WERI-Rb-1 (cell line): ENCODE measurements at places on chromosomes 16 and 17.

GRCh38 chr16:86258713-86259112, 251.6 kb upstream of the FOXF1 start:
- DNase-seq: no peak

GRCh38 chr16:4257646-4258556, 14.9 kb downstream of the TFAP4 start:
- no peak for DNase-seq

DNA sequence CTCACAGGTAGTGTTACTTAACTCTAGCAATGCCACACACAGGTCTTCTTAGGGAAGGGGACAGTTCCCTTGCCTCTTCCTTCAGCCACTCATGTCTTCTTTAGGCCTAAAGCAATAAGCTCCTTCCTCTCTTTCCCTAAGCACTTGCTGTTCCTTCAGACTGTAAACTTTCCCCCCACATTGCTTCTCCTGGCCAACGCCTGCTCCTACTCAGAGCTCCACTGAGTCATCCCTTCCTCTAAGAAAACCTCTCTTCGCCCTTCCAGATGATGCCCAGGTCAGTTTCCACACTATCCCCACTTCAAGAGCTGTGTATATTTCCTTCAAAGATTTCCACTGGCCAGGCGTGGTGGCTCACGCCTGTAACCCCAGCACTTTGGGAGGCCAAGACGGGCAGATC, 12.5 kb upstream of the EPOP start:
- no peak for DNase-seq

- no peak for DNase-seq
Measured at GRCh38 chr16:15925631-15926030, 23.8 kb upstream of the ABCC1 start.

DNA sequence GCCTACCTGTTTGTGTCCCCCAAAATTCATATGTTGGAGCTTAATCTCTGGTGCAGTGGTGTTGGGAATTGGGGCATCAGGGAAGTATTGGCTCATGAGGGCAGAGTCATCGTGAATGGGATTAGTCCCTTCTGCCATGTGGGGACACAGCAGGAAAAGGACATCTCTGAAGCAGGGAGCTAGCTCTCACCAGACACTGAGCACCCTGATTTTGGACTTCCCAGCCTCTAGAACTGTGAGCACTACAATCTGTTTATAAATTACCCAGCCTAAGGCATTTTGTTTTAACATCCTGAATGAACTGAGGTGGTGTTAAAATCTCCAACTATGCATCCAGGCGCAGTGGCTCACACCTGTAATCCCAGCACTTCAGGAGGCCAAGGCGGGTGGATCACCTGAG, 206.0 kb downstream of the SEC14L1 start:
- peak; percentile 6 for DNase-seq

- no peak for DNase-seq
Measured at GRCh38 chr17:18028114-18028951, 10.6 kb downstream of the ATPAF2 start.

DNA sequence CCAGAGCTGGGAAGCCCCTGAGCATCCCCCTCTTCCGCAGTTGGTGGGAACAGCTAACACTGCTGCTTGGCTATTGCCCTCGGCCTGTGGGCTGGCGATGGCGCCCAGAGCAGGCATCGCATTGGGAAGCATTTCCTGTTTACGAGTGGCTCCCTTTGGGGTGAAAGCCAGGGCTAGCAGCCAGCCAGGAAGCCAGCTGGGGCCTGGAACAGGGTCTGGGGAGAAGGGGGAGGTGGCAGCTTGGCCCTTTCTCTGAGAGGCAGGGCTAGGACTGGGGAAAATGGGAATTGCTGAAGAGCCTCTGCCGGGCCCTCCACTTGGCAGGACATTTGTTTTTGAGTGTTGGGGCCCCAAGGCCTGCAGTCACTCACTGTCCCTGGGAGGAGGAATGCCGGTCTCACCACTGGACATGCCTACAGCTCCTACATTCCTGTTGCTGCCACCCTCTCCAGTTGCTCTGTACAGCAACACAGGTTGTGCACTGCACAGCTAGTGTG, 2.4 kb upstream of the MTSS2 start:
- no peak for DNase-seq

GRCh38 chr17:48753794-48754499, 25.4 kb upstream of the HOXB13 start:
- no peak for DNase-seq

GRCh38 chr17:59496178-59496577, 69.2 kb upstream of the DHX40 start:
- DNase-seq: no peak

- no peak for DNase-seq
Measured at GRCh38 chr16:66167564-66168291, 198.8 kb upstream of the CDH5 start.

GRCh38 chr16:66054095-66054494, 312.4 kb upstream of the CDH5 start:
- DNase-seq: no peak

DNA sequence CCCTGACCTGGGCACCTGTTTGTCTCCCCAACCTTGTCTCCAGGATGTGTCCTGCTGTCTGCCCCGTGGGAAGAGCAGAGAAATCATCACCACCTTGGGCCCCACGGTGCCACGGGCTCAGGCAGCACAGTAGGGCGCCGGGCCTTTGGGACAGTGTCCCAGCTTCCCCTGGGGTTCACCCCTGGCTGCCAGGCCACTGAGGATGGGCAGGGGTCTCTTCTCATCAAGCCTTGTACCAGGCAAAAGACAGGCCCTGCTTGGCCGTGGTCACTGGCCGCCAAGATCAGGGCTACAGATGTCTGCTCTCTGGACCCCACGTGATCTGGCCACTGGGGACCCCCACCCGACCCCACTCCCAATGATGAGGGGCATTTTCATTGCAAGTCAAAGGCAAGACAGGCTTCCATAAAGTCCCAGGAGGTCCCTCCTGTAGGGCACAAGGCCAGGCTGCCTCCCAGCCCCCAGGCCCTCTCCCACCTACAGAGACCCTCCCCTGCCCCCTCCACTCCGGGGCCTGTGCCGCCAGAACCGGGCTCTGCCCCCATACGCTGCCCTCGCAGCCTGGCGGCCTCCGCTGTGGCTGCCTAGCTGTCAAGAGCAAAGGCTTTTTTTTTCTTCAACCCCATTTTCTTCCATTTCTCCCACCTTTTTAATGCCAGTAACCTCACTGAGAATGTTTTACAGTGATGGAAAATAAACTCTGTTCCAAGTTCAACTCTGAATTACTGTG, 14.5 kb downstream of the DNAAF8 start:
- no peak for DNase-seq

DNA sequence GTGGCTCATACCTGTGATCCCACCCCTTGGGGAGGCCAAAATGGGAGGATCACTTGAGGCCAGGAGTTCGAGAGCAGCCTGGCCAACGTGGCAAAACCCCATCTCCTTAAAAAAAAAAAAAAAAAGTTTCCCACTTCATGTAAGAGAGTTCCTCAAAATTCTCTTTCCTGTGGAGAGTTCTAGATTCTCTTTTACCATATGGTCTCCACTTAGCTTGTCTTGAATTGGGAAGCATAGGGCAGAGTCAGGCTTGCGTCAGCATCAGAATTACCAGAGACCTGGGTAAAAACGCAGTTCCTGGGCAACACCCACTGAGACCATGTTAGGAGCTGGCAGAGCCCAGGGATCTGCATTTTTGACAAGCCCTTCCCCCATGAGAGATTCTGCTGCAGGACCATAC, 158.4 kb downstream of the CCDC182 start:
- no peak for DNase-seq

DNA sequence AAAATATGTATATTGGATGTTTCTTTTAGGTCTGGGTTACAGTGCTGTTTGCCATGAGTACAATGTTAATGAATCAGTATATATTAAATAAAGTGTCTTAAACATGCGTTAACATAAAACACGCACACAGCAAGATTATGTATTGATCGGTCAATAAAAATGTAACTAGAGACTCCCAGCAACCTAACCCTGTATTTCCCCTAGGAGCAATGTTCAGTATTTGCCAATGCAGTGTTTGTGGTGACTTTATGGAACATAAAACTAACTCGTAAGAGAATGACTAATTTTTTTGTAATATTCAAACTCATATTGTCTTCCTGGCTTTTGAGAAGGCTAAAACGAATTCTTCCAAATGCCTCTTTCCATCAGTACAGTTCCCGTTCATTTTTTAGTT, 22.5 kb downstream of the PRKAR1A start:
- DNase-seq: no peak

GRCh38 chr17:32276171-32276601, 10.6 kb downstream of the RHBDL3 start:
- DNase-seq: no peak

- DNase-seq: no peak
Measured at GRCh38 chr16:65829076-65829475, 537.4 kb upstream of the CDH5 start.

DNA sequence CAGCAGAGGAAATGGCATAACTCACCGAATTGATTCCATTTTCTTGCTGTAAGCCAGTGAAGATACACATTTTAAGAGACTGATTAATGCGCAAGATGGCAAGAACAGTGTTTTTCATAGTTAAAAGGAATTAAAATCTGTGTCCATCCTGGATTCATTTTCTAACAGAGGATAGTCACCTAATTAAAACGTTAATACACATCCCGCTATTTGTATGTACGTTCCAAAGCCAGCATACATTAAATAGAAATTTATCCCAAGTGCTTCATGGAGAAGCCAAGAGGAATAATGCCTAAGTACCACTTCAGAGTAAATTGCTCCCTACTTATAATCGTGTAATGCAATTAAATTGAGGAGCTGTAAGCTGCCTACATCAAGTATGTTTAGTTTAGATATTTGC, 49.9 kb downstream of the RBFOX1 start:
- no peak for DNase-seq

DNA sequence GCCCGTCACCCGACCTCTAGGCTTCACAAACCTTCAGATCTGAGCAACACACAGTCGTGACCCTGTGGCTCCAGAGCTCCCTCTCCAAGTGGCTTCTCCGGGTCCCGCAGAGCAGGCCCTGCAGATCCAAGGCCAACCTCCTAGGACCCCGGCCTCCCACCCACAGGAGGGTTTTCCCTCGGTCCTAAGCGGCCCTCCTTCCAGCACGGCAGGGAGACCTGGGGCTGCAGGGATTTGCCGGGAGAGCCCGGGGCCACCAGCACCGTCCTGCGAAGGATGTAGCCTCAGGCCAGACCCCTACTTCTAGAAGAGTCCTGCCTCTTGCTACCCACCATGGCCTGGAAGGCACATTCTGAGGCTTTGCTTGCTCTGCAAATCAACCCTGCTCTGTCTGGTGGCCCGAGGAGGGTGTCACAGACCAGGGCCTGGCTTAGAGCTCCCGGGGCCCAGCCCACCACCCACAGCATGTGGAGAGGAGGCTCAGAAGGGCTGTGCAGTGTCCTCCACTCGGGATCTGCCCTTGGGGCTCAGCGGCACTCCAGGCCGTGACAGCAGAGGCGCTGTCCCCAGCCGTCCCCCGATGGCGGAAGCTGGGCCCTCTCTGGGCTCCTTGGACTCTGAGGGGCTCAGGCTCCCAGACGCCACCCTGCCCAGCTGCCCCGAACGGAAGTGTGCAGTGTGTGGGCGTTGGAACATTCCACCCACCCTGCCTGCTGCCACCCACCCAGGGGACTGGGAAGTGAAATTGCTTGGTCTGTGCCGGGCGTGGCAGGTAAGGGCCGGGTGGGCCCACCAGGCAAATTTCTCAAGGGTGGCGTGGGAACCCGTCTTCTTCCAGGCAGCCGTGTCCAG, 28.8 kb upstream of the ACSF3 start:
- DNase-seq: no peak

DNA sequence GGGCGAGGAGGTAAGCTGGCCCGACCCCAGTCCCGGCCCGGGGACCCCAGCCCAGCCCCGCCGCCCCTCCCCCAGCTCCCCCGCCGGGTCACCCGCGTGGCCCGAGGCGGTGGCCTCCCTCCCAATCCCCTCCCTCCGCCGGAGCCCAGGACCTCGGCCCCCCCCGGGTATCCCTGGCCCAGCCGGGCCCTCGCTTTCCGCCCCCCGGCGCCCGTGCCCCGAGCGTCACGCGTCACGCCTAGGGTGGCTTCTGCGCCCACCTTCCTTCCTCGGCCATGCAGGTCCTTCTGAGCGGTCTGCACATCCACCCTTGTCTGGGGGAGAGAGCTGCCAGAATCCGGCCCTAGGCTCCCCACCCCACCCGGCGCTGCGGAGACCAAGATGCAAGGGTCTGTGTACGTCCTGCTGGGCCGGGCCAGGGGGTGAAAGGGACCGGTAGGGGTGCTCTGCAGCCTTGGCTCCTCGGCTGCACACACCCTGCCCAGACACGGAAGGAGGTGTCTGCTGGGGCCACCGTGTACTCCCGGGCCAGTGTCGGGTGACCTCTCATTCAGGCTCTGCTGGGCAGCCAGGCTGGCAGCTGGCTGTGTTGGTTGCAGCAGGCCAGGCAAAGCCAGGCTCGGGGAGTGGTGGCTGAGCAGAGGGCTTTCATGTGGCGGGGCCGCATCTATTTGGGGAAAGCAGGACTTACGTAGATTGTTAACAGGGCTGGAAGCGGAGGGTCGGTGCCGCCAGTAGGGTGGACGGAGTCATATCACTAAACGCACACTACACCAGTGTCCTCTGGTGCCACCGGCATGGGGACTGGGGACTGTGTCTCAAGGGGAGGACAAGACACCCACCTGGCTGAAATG, 754 bp downstream of the RAB11FIP4 start:
- peak; percentile 37 for DNase-seq

- DNase-seq: no peak
Measured at GRCh38 chr17:10793816-10794215, 10.1 kb downstream of the TMEM238L start.

- DNase-seq: no peak
Measured at GRCh38 chr16:29909391-29909790, 9.1 kb downstream of the ASPHD1 start.

- peak; percentile 5 for DNase-seq
Measured at GRCh38 chr17:42286411-42287221, 1.7 kb upstream of the STAT5A start.

GRCh38 chr16:17359788-17360390, 110.9 kb downstream of the XYLT1 start:
- no peak for DNase-seq

GRCh38 chr17:56141046-56141839, 12.0 kb upstream of the ANKFN1 start:
- DNase-seq: no peak

GRCh38 chr17:15456496-15456895, 10.9 kb downstream of the CDRT4 start:
- DNase-seq: no peak

DNA sequence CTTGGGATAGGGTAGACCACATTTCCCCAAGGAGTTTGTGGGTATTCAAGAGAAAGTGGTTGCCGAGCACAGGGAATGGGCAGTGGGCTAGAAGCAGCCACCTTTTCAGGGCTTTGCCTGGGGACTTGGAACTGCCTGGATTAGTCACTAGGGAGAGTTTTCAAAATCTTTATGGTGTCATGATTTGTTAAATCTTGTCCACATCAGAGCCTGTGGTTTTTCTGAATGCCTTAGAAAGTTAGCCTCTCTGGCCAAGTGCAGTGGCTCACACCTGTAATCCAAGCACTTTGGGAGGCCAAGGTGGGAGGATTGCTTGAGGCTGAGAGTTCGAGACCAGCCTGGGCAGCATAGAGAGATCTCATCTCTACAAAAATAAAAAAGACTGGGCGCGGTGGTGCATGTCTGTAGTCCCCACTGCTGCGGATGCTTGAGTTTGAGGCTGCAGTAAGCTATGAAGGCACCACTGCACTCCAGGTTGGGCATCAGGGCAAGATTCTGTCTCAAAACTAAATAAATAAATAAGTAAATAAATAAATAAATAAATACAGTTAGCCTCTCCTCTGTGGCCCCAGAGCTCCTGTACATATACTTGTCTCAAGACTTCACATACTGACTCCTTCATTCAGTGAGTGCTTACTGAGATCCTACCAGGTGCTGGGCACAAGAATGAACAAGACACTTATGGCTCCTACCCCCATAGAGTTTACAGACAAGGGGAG, 76.3 kb upstream of the HNF1B start:
- DNase-seq: no peak
